Suprapubic skin (tissue), 4 donors: ENCODE measurements at places on chromosomes 1 and 21.
A peak's percentile ranks its signal among the peaks of the same experiment; 100 is the strongest.

DNA sequence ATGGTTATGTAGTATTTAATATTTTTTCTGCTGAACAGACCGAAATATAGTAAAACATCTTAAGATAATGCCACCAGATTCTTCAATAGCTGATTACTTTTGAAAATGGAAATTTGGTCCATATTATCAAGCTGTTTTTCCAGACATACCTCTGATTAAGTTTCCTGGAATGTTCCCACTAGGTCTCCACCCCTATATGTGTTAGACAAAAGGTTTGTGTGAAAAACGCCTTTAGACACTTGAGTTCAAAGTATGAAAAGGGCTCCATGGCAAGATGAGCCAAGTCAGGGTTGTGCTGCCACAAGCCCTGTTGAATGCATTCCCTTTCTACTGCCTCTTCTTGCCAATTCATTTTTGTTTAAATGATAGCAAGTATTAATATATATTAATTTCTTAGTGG lies 52.7 kb downstream of the ZBTB17 start:
- no peak for DNase-seq

DNA sequence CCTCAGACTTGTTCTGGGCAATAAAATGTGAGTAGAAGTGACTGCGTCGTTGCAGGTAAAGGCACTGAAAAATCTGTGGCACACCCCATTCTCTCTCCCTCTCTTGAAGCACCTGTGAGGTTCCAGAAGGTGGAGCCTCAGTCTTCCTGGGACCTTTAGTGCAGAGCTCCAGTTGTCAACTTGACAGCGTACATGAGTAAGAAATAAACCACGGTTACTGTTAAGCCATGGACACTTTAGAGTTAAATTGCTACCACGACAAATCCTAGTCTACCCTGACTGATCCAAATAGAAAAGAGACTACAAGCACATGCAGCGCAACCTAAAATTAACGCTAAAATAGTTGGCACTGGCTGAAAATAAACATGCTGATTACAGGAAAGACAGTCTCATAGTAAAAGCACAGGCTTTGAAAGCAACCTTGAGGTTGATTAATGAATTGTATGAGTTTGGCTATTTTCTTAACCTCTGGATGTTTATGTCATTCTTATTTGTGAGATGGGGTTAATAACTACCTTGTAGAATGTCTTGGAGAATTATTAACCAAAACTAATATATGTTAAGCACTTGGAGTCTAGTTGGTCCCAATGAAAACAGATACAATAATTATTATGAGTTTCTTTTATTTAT lies 93.0 kb upstream of the PLPPR4 start:
- no peak for DNase-seq

DNA sequence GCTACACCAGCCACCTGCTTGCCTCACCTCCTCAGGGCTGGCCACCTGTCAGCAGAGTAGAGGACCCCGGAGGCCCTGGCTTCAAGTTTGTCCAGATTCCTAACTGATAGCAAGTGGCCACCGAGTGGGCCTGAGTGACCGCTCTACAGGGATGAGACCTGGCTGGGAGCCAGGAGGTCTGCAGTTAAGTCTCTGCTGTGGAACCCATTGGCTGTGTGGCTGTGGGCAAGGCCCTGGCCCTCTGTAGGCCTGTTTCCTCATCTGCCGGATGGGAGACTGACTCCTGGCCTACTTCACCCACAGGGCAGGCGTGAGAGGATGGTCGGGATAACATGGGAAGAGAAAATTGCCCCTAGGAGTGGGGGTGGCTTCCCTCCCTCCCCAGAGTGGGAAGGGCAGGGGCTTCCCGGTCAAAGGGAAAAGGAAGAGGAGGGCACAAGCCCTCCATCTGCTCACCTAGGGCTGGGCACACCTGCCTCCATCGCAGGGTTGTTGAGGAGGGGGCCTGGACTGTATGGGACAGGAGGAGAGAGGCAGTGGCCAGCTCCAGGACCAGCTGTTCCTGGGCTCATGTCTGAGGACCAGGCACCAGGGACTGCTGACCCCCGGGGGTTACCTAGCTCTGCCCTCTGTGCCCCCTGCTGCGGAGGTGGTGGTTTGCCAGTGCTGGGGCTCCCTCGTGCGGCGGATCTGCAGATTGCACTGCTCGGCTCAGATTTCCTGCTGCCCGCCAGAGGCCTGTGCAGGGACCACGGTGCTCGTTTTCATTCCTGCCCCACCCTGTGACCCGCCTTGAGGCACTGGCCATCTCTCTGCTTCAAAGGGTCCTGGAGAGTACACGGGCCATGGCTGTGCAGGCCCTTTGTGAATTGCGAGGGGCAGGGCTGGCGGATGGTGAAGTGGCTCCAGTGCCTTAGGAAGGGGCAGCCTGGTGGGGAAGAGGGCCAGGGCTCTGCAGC lies 9.1 kb upstream of the MTFR1L start:
- DNase-seq = peak; percentile 82

- no peak for DNase-seq
Observed at GRCh38 chr1:48870596-48870995, 93.9 kb upstream of the BEND5 start.

DNA sequence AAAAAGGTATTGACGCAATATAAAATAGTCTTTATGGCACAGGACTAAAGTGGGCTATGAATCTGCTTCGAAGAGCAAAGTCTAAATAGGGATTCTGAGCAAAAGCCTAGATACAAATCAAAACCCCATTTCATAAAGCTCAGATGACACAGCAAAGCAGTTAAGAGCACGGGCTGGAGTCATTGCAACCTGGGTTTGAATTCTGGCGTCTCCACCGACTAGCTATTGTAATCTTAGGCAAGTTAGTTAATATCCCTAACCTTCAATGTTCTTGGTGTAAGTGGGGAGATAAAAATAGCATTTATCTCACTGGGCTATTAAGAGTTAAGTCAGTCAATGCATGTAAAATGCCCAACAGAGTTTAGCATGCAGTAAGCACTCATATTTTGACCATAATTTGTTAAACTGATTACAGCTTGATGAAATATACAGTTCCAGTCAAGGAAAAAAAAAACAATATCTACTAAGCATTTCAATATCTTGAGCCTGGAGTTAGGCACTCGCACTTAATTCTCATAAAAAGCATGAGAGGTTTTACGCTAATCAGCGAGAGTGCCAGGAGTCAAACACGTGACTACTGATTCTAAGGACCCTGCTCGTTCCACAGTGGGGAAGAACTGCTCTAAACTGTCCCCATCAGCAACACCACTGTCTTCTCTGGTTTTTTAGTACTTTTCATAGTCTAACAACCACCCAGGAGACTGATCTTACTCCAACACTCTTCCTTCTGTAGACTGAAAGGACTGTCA lies 75.5 kb downstream of the JAK1 start:
- no peak for DNase-seq

DNA sequence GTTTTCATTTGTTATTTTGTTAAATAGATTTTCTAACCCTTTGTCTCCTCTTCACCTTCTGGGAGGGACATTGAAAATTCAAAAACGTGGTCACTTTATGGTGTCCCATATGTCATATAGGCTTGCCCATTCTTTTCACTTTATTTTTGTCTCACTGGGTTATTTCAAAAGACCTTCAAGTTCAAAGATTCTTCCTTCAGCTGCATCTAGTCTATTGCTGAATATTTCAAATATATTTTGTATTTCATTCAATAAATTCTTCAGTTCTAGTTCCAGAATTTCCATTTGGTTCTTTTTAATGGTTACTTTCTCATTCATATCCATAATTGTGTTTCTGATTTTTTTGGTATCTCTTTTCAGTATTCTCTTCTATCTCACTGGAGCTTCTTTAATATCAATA lies 11.6 kb upstream of the KCTD3 start:
- DNase-seq = no peak

DNA sequence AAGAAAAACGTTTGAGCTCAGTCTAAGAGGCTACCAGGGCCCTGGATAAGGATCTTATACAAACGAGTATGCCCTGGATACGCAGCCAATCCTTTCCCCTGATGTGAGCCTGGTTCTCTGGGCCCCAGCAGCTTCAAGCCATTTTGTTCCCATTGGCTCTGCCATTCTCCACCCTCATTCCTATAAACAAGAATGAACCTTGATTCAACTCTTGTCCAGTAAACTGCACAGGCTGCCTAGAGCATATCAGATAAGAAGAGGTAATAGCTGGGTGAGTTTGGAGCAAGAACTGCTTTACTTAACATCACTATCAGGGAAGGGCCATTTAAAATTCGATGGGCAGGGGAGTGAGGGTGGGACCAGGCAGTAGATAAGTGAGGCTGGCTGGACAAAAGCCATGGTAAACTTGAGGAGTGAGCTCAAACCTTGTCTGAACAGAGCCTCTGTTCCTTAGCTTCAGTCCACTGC lies 11.3 kb downstream of the BTG2 start:
- DNase-seq = no peak
